ENCODE measurements at places on chromosomes 13 and 19.

DNA sequence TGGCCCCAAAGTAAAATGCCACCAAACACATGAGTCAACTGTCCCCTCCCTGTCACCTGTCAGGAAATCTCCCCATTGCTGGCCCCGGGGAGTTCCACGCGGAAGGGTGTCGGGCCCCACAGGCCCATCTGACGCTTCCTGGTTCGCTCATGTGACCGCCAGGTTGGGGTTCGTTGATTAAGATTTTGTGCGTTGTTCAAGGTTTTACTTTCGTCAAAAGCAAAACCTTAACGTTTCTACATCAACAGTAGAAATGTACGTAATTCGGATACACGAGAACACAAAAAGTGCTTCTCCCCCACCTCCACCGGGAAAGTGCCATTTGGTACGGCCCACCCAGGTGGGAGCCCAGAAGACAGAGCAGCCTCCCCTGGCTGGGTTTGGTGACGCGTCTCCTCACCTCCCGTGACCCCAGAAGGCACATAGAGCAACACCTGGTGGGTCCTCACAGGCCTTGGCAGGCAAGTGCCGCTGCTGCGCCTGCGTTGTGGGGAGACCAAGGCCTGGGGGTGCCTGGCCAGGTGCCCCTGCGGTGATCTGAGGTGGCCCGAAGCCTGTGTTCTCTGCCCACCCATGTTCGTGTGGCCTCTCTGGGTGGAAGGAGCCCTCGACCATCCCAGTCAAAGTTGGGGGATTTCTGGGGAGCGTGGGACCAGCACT is 161.6 kb downstream of the KDM4B start:
- peak; percentile 30 for DNase-seq

DNA sequence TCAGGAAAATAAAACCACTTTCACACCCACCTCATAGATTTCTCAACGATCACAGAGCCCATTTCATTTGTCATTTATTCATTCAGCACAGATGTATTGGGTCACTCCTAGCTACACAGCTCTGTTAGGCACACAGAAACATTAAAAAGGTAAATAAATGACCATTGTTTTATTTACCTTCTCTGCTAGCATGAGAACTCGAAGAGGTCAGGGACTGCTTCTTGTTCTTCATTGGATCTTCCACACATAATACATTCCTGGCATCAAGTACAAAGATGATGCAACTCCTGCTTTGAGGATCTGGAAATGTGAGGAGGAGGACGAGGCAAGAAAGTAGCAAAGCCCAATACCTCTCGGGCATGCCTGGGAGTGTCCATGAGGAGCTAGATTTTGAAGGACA is 168.1 kb downstream of the RBM26 start:
- DNase-seq, result no peak

DNA sequence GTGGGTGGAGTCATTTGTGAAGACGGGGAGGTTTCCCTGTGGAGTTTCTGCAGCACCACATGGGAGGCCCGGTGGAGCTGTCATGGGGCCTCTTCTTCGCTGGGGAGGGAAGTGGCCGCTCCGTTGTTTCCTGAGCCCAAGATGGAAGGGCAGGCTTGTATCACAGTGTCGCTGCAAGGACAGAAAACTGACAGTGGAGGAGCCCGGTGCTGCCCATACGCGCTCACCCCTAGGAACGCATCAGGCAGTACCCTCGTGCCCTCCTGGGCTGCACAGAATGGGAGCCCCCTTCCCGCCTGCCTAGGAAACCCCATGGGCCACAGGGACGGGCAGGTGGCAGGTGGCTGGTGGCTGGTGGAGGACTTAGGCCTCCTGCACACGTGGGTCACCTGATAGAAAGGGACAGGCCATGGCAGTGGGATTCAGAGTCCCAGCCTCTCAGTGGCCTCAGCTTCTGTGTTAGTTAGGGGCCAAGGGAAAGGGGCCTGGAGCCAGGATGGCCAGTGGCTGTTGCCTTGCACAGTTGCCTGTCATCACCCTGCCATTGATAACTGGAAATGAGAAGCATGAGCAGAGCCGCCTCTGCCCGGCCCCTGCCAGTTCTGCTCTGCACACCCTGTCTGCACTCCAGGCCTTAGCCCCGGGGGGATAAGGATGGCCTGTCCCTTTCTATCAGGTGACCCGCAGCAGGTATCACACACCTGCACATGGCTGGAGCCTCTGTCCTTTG is 7.6 kb downstream of the COL4A2 start:
- no peak for DNase-seq

DNA sequence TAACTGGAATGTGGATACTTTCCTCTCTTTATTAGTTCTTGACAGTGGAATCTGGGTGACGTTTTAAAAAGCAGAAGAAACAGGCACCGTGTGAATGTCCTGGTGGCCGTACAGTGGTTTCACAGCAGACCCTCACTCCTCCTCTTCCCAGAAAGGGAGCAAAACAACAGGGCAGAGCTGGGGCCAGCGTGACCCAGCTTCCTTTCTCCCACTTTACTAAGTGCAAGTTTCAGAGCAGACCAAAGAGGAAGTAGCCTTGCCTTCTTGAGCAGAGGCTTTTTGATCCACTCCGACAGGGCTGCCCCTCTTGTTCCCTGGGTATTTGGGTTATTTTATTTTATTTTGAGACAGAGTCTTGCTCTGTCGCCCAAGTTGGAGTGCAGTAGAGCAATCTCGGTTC is 19.6 kb upstream of the C19orf33 start:
- DNase-seq, result no peak

DNA sequence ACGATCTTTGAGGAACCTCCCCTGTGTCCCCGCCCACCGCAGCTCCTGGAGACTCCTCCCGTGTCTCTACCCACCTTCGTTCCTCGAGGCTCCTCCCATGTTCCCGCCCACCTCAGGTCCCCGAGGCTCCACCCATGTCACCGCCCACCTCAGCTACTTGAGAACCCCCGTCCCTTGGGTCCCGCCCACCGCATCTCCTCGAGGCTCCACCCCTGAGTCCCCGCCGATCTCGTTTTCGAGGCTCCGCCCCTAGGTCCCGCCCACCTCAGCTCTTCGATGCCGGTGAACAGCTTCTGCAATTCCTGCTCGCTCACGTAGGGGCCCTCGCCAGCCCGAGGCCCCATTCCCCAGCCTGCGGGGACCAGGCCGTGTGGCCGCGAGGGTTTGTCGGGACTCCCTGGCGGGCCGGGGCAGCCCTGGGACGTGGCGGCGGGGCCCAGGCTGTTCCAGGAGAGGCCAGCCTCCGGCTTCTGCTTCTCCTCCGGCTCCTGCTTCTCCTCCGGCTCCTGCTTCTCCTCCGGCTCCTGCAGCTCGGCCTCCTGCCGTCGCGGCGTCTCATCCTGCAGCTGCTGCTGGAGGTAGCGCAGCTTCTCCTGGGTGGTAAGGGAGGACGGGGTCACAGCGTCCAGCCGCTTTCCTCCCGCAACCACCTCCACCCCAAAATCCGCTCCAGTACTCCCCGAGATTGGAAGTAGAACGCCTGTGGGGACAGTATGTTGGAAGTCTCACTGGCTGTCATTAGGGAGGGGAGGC is 16.7 kb downstream of the TSKS start:
- DNase-seq, result peak; percentile 11

- no peak for DNase-seq
Observed at GRCh38 chr13:36550177-36550576, 117.9 kb downstream of the CCNA1 start.
